HTR-8/SVneo (cell line): ENCODE measurements at places on chromosomes 4 and X.
A peak's percentile ranks its signal among the peaks of the same experiment; 100 is the strongest.

DNA sequence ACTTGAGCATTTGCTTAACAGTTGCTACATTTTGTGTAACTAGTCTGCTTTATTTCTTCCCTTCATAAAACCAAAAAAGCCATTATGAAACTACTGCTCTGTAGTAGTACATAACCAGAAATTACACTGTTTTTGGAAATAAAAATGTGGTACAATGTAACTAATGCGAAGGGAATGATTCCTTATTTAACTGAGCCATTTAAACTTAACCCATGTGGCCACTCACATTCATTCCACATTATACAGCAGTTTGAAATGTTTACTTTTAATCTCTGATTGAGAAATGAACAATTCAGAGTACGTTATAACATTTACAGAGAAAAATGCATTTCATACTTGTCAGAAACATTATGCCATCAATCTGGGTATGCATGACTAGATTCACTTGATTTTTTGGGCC, 94.2 kb downstream of the NYX start:
- DNase-seq, result no peak

DNA sequence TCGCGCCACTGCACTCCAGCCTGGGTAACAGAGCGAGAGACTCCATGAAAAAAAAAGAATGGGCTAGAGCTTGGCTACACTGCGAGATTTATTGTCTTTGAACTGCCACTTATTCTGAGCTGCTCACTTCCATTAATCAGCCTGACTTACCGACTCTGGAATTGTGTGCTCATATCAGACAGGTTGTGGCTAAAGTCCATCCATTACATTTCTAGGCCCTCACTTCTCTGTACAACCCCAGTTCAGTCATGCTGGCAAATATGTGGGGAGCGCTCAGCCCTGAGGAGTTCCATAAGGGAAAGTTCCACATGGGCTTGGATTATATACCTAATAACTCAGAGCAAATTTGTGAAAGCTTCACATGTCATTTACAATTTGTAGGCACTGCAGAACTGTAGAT, 270.6 kb downstream of the TRIML1 start:
- DNase-seq, result no peak

- no peak for DNase-seq
Measured at GRCh38 chrX:78659955-78660354, 827 bp upstream of the RTL3 start.

DNA sequence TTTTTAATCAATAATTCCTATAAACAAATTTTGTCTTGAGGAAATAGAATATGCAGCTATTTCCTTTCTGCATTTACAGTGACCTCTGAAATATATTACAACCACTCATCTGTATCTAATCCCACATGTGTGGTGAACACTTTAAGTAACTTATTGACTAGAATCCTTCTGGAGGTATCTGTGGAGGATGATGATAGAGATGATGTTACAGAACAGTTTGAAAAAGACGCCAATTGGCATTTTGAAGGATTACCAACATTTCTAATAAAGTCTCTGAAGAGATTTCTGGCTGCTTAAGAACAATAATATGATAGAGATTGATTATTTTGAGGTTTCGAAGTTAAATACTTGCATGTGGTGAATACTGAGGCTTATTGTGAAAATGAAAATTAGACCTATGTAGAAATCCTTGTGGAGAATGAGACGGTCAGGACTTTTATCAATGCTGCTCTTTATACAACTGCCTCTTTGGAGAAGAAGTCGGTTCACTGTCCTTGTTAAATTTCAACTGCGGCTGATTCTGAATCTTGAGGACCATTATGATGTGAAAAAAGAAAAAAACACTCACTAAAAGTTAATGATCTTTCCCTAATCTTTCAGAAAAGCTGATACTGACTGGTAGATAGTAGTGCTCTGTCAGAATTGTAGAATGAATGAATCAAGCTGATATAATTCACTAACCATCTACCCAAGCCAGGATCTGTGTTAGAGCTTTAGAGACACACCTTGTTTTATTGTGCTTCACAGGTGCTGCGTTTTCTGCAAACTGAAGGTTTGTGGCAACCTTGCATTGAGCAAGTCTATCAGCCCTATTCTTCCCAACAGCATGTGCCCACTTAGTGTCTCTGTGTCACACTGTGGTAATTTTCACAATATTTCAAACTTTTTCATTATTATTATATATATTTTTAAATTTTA, 204.7 kb downstream of the SPRY1 start:
- no peak for DNase-seq

DNA sequence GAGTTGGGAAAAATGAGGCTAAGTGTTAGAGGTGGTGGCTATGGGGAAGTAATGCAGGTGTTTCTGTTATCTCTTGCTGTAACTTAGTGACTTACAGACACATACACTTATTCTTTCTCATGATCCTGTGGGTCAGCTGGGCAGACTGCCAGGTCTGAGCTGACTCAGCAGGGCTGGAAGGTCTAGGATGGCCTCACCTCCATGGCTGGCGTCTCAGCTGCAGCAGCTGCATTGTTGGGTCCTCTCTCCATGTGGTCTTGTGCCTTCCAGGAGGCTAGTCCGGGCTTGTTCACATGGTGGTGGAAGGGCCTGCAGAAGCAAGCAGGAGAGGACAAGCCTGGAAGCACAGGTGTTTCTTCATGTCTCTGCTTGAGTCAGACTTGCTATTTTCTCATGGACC, 172.7 kb downstream of the NHS start:
- DNase-seq, result peak; percentile 60

- DNase-seq, result peak; percentile 18
Measured at GRCh38 chr4:22170353-22170752, 221.8 kb upstream of the KCNIP4 start.

DNA sequence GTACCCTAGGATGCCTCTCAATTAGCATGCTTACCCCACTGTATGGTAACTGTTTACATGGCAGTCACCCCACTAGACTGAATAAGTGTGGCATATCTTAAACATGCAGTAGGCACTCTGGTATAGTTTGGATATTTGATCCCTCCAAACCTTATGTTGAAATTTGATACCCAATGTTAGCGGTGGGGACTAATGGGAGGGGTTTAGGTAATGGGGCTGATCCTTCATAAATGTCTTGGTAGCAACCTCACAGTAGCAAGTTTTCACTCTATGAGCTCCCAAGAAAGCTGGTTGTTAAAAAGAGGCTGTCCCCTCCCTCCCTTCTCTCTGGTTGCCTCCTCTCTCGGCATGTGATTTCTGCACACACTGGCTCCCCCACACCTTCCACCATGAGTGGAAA, 10.1 kb downstream of the TMEM150C start:
- DNase-seq, result no peak

- DNase-seq, result no peak
Measured at GRCh38 chr4:82786828-82787227, 11.8 kb downstream of the SCD5 start.

DNA sequence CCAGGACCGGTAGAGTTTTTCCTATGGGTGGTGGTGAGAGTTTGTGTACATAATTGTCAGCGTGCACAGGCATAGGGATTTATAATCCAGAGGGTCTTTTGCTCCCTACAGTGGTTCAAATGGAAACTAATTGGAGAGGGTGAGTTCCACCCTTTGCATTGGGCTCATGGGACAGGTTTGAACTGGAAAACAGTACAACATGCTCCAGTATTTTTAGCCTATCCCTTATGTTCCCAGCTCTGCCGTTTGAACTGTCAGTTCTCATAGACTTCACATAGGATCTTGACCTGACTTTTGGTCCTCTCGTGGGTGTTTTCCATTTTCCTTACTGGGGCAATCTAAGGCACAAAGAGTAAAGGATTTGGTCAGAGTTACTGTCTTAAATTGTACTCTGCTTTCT, 31.8 kb downstream of the FHL1 start:
- no peak for DNase-seq

GRCh38 chr4:40399578-40399977, 64.4 kb downstream of the CHRNA9 start:
- DNase-seq, result no peak

GRCh38 chr4:108181704-108182103, 13.0 kb upstream of the LEF1 start:
- DNase-seq, result no peak

- DNase-seq, result no peak
Measured at GRCh38 chr4:64166365-64166764, 242.9 kb downstream of the TECRL start.

DNA sequence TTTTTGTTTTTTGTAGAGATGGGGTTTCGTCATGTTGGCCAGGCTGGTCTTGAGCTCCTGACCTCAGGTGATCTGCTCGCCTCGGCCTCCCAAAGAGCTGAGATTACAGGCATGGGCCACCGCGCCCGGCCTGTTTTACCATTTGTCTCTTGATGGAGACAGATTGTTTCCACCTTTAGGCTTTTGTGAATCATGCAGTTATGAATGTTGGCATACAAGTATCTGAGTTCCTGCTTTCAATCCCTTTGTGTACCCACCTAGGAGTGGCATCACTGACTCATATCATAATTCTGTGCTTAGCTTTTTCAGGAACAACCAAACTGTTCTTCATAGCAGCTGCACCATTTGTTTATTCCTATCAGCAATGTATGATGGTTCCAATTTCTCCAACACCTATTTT, 20.2 kb upstream of the MGST2 start:
- DNase-seq, result no peak

GRCh38 chr4:80471756-80472155, 136.2 kb downstream of the CFAP299 start:
- no peak for DNase-seq

GRCh38 chrX:41733939-41734338, 10.0 kb downstream of the GPR82 start:
- no peak for DNase-seq

GRCh38 chr4:120923207-120923522, 639 bp upstream of the PRDM5 start:
- no peak for DNase-seq

- no peak for DNase-seq
Measured at GRCh38 chr4:151567056-151567455, 158.1 kb downstream of the FHIP1A start.

DNA sequence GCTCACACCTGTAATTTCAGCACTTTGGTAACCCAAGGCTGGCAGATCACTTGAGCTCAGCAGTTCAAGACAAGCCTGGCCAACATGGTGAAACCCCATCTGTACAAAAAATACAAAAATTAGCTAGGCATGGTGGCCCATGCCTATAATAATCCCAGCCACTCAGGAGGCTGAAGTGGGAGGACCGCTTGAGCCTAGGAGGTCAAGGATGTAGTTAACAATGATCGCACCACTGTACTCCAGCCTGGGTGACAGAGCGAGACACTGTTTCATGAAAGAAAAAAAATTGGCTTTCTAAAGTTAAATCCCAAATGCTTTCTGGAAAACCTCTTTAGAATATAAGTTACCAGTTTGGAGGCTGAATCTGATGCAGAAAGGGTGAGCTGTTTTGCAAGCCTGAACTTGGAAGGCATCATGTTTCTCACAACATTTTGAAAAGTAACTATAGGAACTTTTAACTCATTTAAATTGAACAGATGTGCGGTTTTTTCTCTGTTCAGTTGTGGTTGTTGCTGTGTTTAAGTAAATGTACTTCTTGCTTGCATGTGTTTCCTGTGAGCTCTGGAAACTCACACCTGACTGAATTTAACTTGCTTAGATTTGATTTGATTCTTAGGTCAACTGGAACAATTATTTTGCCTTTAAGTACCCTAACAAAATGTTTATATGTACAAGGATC, 39.8 kb upstream of the TMEM131L start:
- DNase-seq, result no peak

- no peak for DNase-seq
Measured at GRCh38 chr4:146585761-146586333, 52.8 kb upstream of the POU4F2 start.

DNA sequence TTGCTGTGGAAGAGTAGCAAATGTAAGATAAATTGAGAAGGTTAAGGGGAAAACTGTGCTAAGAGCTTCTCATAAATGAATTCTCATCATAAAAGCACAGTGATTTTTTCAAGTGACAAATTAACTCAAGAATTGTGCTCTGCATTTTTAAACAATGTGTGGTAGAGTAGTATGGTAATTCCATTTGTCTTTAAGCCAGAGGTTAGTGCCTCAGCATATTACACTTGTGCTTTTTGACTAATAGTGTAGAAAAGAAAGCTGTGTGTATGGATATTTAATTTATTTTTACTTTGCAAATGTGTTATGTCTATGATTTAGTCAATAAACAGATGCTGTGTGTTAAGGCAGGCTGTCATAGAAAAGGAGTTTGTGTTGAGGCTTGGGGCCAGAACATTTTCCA, 61.0 kb downstream of the FHIP1A start:
- no peak for DNase-seq

DNA sequence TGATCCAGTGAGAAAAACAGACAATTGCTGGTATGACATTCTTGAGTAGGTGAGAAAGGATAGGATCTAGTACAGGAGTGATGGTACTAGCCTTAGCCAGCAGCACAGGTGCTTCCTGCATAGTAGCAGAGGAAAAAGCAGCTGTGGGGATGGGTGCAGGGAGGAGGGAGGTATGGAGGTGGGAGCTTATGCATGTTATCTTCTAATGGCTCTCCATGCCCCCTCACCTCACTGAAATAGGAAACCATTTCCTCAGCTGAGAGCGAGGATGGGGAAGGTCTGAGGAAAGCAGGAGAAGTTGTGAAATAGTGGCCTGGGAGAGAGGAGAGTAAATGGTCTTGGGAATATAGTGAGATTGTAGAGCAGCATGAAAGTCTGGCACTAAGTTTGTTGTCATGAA, 136.3 kb downstream of the TMEM164 start:
- no peak for DNase-seq

GRCh38 chr4:140982613-140983340, 150.5 kb downstream of the RNF150 start:
- no peak for DNase-seq
